ENCODE measurements at places on chromosomes 4 and X. TPM values are rescaled to one million over a fixed set of nuclear protein-coding genes. Genes with fewer than 3 reads are reported as not detected.

ARHGAP6 gene
- not detected for total RNA-seq

KLHL13 gene
- 0.29 TPM for total RNA-seq

ZNF157 gene
- total RNA-seq = 0.05 TPM

GRIPAP1 gene
- total RNA-seq = 19.9 TPM

CACNA1F gene
- not detected for total RNA-seq

DNAAF6 gene
- not detected for total RNA-seq

TXK gene
- 0.15 TPM for total RNA-seq

SLC10A7 gene
- total RNA-seq = 2.2 TPM

CXCL9 gene
- not detected for total RNA-seq

F8 gene
- total RNA-seq = 3.6 TPM

USP27X gene
- total RNA-seq = 4.1 TPM

GPR173 gene
- 0.02 TPM for total RNA-seq

BEX5 gene
- total RNA-seq = not detected

SPIN4 gene
- 6.9 TPM for total RNA-seq

VGLL1 gene
- not detected for total RNA-seq

WFS1 gene
- 12.5 TPM for total RNA-seq

MTMR1 gene
- total RNA-seq = 17.3 TPM

RNF175 gene
- not detected for total RNA-seq

RPL10 gene
- total RNA-seq = 5,581 TPM

CENPVL1 gene
- total RNA-seq = not detected

GAGE2A gene
- total RNA-seq = not detected

SPANXD gene
- not detected for total RNA-seq

TGIF2LX gene
- total RNA-seq = not detected

TMEM35A gene
- not detected for total RNA-seq

XG gene
- total RNA-seq = not detected

TLR1 gene
- 0.22 TPM for total RNA-seq

TNIP3 gene
- total RNA-seq = 0.39 TPM

TRAM1L1 gene
- total RNA-seq = 0.52 TPM

IBSP gene
- not detected for total RNA-seq

CLNK gene
- total RNA-seq = not detected

MAGEA1 gene
- 0.05 TPM for total RNA-seq

SLITRK2 gene
- not detected for total RNA-seq

LIAS gene
- 9.1 TPM for total RNA-seq

ZFYVE28 gene
- total RNA-seq = 2.6 TPM

MAGEA12 gene
- total RNA-seq = 0.15 TPM

DUSP21 gene
- total RNA-seq = not detected

ADAM29 gene
- total RNA-seq = not detected

GPR119 gene
- total RNA-seq = not detected

TMSB15C gene
- 0.14 TPM for total RNA-seq

MAGED4B gene
- 11.0 TPM for total RNA-seq

SHOX gene
- not detected for total RNA-seq

NHS gene
- 2.3 TPM for total RNA-seq

GPR143 gene
- 0.15 TPM for total RNA-seq

DCAF8L2 gene
- not detected for total RNA-seq

PABPC1L2B gene
- not detected for total RNA-seq

FAM9C gene
- total RNA-seq = not detected

XAGE5 gene
- total RNA-seq = not detected

AMBN gene
- not detected for total RNA-seq

FAM133A gene
- 0.68 TPM for total RNA-seq

MFAP3L gene
- total RNA-seq = 3.6 TPM

AMTN gene
- not detected for total RNA-seq

LUZP4 gene
- total RNA-seq = not detected

RHOH gene
- total RNA-seq = 0.18 TPM

SOD3 gene
- total RNA-seq = not detected

CENPC gene
- total RNA-seq = 4.2 TPM

ESX1 gene
- not detected for total RNA-seq

NALF2 gene
- total RNA-seq = 5.2 TPM
